SK-N-SH (cell line): ENCODE measurements at places on chromosomes 3 and 15. TPM values are rescaled to one million over a fixed set of nuclear protein-coding genes. Genes with fewer than 3 reads are reported as not detected.

- no peaks in the 10 kb centered on the region for H3K36me3 ChIP-seq
- no peaks in the 10 kb centered on the region for H3K27me3 ChIP-seq
- H3K27ac ChIP-seq = no peak overlapping the region
- H3K4me1 ChIP-seq = 0 out of 2 replicates have a peak, but pooled peaks cover 7% of the 10 kb centered on the region
- H3K4me3 ChIP-seq = no peak overlapping the region
These were observed 30.5 kb downstream of the GPR176 start for GRCh38 chr15:39889601-39890000.

DNA sequence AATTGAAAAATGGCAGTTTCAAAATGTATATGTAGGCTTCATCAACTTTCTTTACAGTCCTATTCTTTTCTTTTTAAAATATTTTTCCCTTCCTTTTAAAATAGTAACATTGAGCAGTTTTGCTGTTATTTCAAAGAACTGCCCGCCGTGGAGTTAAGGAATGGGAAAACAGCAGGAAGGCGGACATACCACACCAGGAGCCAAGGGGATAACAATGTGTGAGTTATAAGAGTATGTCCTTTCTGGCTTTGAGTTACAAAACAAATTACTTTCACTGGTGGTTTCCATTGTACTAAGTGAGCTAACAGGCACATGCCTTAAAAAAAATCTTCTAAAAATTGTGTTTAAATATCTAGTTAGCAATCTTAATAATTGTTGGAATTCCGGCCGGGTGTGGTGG lies 37.4 kb upstream of the FBXL22 start:
- no peak for DNase-seq
- H3K27me3 ChIP-seq = no peaks in the 10 kb centered on the region
- no peak overlapping the region for H3K4me3 ChIP-seq
- H3K4me1 ChIP-seq = peaks cover 3% of the 10 kb centered on the region

ADGRG7 gene
- polyA plus RNA-seq = not detected in 2 replicates

NANOGP8 gene
- polyA plus RNA-seq = not detected in 2 replicates

IL17RC gene
- polyA plus RNA-seq = 17.3 and 17.9 TPM in 2 replicates

DNA sequence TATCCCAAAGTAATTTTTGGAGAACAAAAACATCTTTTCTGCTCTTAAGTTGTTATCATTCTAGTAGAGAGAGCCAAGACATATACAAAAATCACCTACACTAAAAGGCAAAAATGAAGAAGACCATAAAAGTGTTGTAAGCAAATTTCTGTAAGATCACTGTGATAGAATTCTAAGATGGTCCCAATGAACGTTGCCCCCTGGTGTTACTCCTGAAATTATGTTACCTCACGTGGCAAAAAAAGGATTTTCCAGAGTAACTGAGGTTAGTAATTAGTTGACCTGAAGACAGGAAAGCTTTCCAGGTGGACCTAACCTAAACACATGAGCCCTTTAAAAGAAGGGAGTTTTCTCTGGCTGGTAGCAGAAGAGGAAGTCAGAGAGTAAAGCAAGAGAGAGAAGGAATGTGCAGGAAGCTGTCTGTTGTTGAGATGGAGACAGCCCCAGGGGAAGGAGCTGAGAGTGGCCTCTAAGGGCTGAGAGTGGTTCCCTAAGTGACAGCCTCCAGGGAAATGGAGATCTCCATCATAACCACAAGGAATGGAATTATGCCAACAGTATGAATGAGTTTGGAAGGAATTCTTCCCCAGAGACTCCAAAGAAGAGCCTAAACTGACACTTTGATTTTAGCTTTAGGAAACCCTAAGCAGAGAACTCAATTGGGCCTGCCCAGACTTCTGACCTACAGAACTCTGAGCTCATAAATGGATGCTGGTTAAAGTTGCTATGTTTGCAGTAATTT lies 205.9 kb downstream of the CD47 start:
- H3K27ac ChIP-seq = peak overlapping the region; percentile 39
- H3K4me3 ChIP-seq = no peak overlapping the region
- H3K27me3 ChIP-seq = no peaks in the 10 kb centered on the region
- no peaks in the 10 kb centered on the region for H3K4me1 ChIP-seq

DNA sequence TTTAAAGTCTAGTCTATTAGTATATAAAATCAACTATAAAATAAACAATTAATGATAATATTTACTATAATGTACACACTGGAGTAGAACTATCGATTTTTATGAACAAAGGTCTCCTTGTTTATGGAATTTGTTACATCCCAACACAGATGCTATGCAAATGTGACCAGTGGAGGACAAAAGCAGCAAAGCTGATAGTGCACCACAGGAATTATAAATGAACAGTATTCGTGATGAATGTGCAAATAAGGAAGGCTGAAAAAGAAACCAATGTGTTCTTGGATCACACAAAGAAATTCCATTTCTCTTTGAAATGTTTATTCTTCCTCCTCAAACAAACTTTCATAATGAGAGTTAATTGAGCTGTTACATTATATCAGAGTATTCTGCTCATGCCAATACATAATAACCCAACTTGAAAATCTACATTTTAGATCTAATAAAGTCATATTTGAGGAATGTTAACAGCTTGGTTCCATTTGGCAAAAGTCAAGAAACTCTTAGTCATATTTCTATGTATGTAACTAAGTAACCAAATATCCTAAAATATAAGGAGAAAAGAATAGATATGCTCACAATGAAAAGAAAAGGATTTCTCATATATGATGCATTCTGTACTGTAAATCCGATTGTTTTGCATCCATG lies 79.3 kb downstream of the NEK10 start:
- peak overlapping the region; percentile 73 for H3K27ac ChIP-seq
- no peaks in the 10 kb centered on the region for H3K27me3 ChIP-seq
- H3K4me1 ChIP-seq = no peaks in the 10 kb centered on the region
- DNase-seq = no peak
- H3K4me3 ChIP-seq = no peak overlapping the region

GRCh38 chr3:125605756-125606155 lies 10.5 kb upstream of the OSBPL11 start:
- H3K36me3 ChIP-seq = no peaks in the 10 kb centered on the region
- no peak overlapping the region for H3K4me3 ChIP-seq
- no peaks in the 10 kb centered on the region for H3K27me3 ChIP-seq
- no peak overlapping the region for H3K27ac ChIP-seq
- H3K4me1 ChIP-seq = no peaks in the 10 kb centered on the region

MORC1 gene
- not detected in 2 replicates for polyA plus RNA-seq

FBXO40 gene
- not detected in 2 replicates for polyA plus RNA-seq

LPCAT4 gene
- 78.6 and 88.4 TPM in 2 replicates for polyA plus RNA-seq

GRCh38 chr3:9373465-9373864 lies 10.6 kb downstream of the THUMPD3 start:
- H3K27me3 ChIP-seq = no peaks in the 10 kb centered on the region
- no peaks in the 10 kb centered on the region for H3K4me1 ChIP-seq
- H3K4me3 ChIP-seq = no peak overlapping the region

ALG3 gene
- 66.0 and 71.4 TPM in 2 replicates for polyA plus RNA-seq

GCNT3 gene
- 0.08 TPM in 1 of 2 replicates, not detected in the other for polyA plus RNA-seq

DNA sequence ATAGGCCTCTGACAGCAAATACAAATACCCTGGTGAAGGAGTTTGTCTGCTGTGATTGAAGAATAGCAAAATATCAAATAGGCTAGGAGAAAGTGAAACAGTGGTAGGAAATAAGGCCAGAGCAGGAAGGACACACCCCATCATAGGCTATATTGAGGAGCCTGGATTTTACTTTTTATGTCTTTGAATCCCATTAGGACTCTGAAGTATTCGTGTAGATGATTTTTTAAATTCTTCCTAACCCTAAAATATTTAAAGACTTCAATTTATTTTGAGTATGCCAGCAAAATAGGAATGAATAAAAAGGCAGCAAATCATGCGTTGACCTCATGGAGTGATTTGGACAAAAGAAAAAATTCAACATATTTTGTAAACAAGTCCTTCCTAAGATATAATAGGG lies 562.8 kb downstream of the NAALADL2 start:
- H3K27ac ChIP-seq = no peak overlapping the region
- no peaks in the 10 kb centered on the region for H3K36me3 ChIP-seq

GRCh38 chr3:31240874-31241273 lies 291.9 kb upstream of the STT3B start:
- no peaks in the 10 kb centered on the region for H3K36me3 ChIP-seq
- no peak overlapping the region for H3K27ac ChIP-seq
- no peak for DNase-seq

GRCh38 chr3:151262871-151263525 lies 15.3 kb downstream of the P2RY14 start:
- H3K27ac ChIP-seq = no peak overlapping the region
- no peak overlapping the region for H3K4me3 ChIP-seq
- peaks cover 6% of the 10 kb centered on the region for H3K4me1 ChIP-seq
- peaks cover 9% of the 10 kb centered on the region for H3K27me3 ChIP-seq

ADAMTS7 gene
- 12.7 and 17.9 TPM in 2 replicates for polyA plus RNA-seq

GRCh38 chr15:41957021-41957897 lies 15.1 kb downstream of the EHD4 start:
- H3K4me3 ChIP-seq = no peak overlapping the region
- DNase-seq = no peak
- 0 out of 2 replicates have a peak, but pooled peaks cover 10% of the 10 kb centered on the region for H3K4me1 ChIP-seq
- no peak overlapping the region for H3K27ac ChIP-seq
